Foreskin keratinocyte (primary cell): ENCODE measurements at places on chromosomes 2 and 18. TPM values are rescaled to one million over a fixed set of nuclear protein-coding genes. Genes with fewer than 3 reads are reported as not detected.

COBLL1 gene
- total RNA-seq = 14.5 and 20.0 TPM in 2 replicates

FBXO48 gene
- 1.6 TPM in 2 replicates for total RNA-seq

ANKRD30B gene
- not detected in 2 replicates for total RNA-seq

IL37 gene
- total RNA-seq = 0.21 and 0.44 TPM in 2 replicates

DQX1 gene
- 2.5 and 4.2 TPM in 2 replicates for total RNA-seq

DYNAP gene
- not detected in 2 replicates for total RNA-seq

CYP27A1 gene
- total RNA-seq = 0.44 and 0.56 TPM in 2 replicates

IL1RN gene
- total RNA-seq = 20.8 and 28.9 TPM in 2 replicates

IL1RL2 gene
- 1.7 and 1.8 TPM in 2 replicates for total RNA-seq

ERLEC1 gene
- 34.0 and 35.4 TPM in 2 replicates for total RNA-seq

SIX3 gene
- not detected in 2 replicates for total RNA-seq

PPP1R1C gene
- 7.3 and 8.1 TPM in 2 replicates for total RNA-seq

REG1B gene
- not detected in 2 replicates for total RNA-seq

TMEM178A gene
- not detected in 2 replicates for total RNA-seq

USP34 gene
- 51.0 and 55.2 TPM in 2 replicates for total RNA-seq

NOL4 gene
- not detected in 2 replicates for total RNA-seq

ATP9B gene
- 9.4 and 11.8 TPM in 2 replicates for total RNA-seq

AGPS gene
- 32.2 and 35.7 TPM in 2 replicates for total RNA-seq

SP140 gene
- total RNA-seq = 0.18 and 1.1 TPM in 2 replicates

MRPS9 gene
- total RNA-seq = 34.6 and 43.2 TPM in 2 replicates
